Kidney epithelial cell (primary cell): ENCODE measurements at places on chromosomes 16 and 17.

- peak; percentile 43 for DNase-seq
These were observed 19.9 kb downstream of the RPH3AL start for GRCh38 chr17:332558-333322.

GRCh38 chr17:81054881-81055370 lies 20.0 kb downstream of the BAIAP2 start:
- no peak for DNase-seq

GRCh38 chr16:9438991-9439390 lies 347.5 kb downstream of the HAPSTR1 start:
- peak; percentile 50 for DNase-seq

DNA sequence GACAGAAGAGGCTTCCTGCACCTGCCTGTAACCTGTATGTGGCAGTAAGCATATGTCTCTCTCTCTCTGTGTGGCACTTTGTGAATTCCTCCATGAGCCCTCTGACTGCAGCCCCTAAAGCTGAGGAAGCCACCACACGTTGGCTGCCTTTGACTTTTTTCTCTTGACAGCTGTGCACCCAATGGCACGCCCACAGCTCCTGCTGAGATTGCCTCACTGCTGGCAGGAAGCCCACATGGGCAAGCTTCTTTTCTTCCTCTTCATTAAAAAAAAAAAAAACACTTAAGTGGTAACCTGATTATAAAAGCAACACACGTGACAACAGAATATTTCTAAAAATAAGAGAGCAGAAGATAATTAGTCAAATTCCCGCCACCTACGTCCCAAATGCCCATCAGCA lies 34.0 kb upstream of the PIRT start:
- DNase-seq = no peak
